ENCODE measurements at places on chromosomes 1 and 21.

DNA sequence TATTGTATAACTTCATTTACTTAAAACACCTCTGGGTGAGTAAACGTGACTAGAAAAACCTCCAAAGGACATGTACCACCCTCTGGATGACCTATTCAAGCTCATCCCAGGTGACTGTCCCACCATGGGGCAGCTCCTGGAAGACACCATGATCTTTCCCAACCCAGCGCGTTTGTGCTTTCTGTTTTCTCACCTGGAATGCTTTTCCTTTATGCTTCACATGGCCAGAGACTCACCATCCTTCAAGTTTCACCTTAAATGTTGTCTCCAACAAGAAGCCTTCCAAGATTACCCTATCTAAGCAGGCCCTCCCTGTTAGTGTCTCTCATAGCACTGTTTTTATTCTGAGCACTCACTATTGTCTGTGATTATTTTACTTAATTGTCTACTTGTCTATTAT is 11.1 kb downstream of the CYP4B1 start:
- no peak for DNase-seq

- no peak for DNase-seq
Measured at GRCh38 chr1:99573431-99574217, 72.3 kb upstream of the PALMD start.

- no peak for DNase-seq
Measured at GRCh38 chr21:34815831-34816705, 147.3 kb downstream of the CLIC6 start.

DNA sequence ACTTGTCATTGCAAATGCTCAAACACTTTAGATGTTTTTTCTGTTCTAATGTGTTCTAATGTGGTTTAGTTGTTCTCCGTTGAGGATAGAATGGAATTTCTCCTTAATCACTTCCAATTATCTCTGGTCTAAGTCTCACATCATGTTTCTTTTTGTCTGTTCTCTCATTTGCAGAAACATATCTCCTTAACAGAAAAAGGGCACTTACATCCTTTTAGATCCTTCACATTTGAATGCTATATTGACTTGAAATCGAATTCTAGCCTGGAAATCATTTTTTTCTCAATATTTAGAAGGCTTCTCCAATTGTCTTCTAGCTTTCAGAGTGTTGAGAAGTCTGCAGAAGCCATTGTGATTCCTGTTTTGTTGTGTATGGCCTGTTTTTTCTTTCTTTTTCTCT is 7.3 kb upstream of the SAMSN1 start:
- no peak for DNase-seq

DNA sequence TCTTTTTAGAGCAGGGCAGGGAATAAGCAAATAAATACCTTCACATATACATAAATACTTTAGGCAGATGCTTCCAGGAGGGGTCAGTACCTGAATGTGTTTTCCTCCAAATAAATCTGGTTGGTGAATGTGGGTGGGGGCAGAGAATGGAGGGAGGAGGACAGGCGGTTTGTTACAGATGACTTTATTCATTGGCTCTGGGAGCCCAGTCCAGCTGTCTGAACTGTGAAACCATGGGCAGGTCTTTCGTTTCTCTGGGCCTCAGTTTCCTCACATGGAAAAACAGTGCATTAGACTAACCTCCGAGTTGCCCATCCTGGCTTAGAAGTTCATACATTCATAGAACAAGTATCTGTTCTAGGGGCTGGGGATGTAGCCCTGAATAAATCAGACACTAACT is 124.6 kb downstream of the IER5 start:
- DNase-seq: no peak

DNA sequence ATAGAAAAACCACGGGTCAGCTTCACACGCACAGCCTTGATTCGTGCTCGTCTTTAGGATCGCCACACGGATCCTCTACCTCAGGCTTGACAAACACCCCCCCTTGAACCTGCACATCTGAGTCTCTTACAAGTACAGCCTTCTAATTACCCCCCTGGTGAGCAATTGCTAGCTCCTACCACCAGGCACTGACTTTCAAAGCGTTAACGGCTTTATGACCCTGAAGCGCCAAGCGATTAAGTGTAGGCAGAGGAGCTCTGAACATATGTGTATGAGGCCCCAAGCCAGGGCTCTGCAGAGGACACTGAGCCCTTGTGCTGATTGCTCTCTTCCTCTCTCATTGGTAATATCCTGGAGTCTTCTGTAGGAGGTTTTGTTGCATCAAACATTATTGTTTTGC is 55.7 kb upstream of the EPHA8 start:
- no peak for DNase-seq

- DNase-seq: no peak
Measured at GRCh38 chr1:46425726-46426125, 31.6 kb downstream of the FAAH start.

DNA sequence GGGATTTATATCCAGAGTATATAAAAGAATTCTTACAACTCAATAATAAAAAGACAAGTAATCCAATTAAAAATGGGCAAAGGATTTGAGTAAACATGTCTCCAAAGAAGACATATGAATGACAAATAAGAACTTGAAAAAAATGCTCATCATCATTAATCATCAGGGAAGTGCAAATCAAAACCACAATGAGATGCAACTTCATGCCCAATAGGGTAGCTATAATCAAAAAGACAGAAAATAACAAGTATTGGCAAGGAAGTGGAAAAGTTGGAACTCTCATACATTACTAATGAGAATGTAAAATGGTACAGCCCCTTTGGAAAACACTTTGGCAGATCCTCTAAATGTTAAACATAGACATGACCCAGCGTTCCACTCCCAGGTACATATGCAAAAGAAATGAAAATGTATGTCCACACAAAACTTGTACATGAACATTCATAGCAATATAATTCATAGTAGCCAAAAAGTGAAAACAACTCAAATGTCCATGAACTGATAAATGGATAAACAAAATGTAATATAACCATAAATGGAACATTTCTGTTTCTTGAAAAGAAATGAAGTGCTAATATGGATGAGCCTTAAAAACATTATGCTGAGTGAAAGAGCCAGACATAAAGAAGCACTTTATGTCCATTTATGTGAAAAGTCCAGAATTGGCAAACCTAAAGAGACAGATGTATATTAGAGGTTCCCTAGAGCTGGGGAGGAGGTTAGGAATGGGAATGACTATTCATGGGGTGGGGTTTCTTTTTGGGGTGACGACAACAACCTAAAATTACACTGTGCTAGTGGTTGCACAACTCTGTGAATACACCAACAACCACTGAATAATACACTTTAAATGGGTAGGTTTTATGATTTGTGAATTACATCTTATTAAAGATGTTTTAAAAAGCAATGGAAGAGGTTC is 259.7 kb downstream of the RHOU start:
- DNase-seq: no peak

DNA sequence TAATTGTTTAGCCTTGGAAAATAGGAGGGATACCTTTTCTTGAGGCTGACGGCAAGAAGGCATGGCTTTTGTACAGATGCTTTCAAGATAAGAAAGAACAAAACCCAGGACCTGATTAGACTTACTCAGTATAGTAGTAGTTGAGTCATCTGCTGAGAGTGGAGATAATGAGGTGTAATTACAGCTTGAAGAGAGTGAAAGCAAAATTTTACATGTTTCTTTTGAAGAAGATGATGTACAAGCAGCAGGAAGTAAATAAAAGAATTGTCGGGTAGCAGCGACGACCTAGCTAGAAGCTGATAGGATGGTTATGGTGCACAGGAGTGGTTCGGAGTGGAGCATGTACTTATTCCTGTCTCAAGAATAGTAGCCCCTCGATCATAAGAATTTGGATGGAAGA is 6.6 kb downstream of the ANGPTL1 start:
- DNase-seq: no peak

GRCh38 chr1:45840704-45841103 is 37.3 kb downstream of the MAST2 start:
- DNase-seq: peak; percentile 25

DNA sequence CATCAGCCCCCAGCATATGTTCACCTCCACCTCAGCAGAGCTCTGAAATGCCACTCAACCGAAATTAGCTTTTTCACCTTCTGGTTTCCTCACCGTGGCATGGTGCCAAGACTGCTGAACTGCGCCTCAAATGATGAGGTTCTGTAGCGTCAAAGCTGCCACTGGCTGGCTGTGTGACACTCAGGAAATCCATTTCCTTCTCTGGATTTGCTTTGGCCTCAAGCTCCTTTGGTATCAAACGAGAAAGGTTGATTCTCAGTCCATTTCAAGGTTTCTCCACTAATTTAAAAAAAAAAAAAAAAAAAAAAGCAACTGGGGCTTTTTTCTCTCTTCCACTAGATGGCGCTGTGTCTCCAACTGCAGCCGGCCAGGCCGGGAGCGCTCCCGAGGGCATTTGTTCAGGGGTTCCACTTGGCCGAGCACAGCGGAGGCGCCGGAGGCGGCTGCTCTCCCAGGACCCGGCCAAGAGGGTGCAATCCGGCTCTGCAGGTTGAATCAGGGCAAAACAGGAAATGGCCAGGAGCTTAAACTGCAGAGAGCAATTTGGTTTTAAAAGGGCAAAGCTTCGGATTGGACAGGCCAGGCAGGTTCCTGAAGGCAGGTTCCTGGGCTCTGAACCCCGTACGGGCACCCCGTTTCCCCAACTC is 26.5 kb upstream of the PLA2G2C start:
- peak; percentile 53 for DNase-seq

GRCh38 chr1:18110598-18110939 is 3.0 kb downstream of the IGSF21 start:
- no peak for DNase-seq

DNA sequence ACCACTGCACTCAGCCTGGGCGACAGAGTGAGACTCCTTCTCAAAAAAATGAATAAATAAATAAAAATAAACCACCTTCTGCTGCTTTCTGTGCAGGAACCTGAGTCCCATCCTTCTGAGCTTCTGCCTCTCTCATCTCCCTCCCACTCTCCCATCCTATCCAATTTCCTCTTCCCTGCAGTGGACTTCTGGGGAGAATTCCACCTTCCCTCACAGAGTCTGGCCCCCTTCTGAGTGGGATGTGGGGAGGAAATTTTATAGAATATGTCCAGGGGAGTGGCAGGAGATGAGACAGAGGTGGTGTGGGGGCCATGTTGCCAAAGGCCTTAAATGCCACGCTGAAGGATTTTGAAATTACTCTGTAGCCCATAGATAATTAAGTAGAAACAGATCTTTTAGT is 5.4 kb upstream of the EFNA1 start:
- no peak for DNase-seq

- peak; percentile 46 for DNase-seq
Measured at GRCh38 chr1:67572594-67573221, 112.3 kb upstream of the GADD45A start.

DNA sequence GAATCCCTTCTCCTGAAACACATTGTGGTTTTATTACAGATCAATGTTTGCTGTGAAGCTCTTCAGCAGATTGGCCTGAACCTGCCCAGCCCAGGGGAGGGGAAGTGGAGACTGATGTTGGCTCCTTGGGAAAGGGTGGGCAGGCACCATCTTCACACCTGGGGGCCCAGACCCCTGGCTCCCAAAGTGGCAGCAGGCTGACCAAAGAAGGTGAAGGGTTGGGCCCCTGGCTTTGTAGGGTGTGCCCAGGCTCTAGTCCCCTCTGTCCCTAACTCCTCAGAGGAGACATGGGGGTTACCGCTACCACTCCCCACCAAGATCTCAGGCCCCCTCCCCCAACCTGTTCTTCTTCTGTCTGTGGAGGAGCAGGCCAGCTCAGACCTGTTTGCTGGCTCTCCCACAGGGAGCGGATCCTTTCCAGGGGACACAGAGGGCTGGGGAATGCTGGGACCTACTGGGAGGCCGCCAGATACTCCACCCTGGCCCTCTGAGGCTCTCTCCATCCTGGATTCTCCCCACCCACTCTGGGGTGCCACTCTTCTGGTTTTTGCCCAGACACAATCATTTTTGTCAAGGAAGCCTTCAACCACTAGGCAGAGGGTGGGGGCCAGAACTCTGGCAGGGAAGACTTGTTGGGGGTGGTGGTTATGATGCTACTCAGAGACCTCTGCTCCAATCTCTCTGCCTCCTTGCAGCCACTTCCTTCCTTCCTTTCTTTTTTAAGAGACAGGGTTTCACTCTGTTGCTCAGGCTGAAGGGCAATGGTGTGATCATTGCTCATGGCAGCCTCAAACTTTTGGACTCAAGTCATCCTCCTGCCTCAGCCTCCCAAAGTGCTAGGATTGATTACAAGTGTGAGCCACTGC is 5.0 kb upstream of the EFNA3 start:
- DNase-seq: no peak

GRCh38 chr1:84603223-84603622 is 29.0 kb upstream of the CTBS start:
- peak; percentile 83 for DNase-seq

- no peak for DNase-seq
Measured at GRCh38 chr1:110338309-110338885, 780 bp upstream of the RBM15 start.

GRCh38 chr1:179857009-179857408 is 20.6 kb downstream of the TOR1AIP2 start:
- DNase-seq: no peak

- no peak for DNase-seq
Measured at GRCh38 chr21:42781150-42781970, 98.0 kb downstream of the WDR4 start.

DNA sequence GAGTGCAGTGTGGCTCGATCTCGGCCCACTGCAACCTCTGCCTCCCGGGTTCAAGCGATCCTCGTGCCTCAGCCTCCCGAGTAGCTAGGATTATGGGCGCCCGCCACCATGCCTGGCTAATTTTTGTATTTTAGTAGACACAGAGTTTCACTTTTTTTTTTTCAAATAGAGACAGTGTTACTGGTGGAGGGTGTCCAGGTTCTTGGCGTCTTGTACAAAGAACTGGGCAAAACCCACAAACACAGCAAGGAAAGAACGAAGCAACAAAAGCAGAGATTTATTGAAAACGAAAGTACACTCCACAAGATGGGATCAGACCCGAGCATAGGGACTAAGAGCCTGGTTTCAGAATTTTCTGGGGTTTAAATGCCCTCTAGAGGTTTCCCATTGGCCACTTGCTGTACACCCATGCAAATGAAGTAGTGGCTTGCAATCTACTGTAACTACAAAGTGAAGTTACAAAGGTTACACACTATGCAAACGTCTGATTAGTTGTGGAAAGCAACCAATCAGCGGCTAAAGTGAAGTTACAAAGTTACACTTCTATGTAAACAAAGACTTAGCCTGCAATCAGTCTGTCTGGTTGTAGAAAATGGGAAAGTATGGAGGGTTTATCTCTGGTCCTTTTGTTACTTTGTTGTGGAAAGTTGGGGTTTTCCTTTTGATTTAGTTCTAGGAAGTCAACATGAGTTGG is 199.1 kb downstream of the DYRK1A start:
- DNase-seq: peak; percentile 56
